A172 (cell line): ENCODE measurements at places on chromosomes 16 and 17. TPM values are rescaled to one million over a fixed set of nuclear protein-coding genes. Genes with fewer than 3 reads are reported as not detected.

DNA sequence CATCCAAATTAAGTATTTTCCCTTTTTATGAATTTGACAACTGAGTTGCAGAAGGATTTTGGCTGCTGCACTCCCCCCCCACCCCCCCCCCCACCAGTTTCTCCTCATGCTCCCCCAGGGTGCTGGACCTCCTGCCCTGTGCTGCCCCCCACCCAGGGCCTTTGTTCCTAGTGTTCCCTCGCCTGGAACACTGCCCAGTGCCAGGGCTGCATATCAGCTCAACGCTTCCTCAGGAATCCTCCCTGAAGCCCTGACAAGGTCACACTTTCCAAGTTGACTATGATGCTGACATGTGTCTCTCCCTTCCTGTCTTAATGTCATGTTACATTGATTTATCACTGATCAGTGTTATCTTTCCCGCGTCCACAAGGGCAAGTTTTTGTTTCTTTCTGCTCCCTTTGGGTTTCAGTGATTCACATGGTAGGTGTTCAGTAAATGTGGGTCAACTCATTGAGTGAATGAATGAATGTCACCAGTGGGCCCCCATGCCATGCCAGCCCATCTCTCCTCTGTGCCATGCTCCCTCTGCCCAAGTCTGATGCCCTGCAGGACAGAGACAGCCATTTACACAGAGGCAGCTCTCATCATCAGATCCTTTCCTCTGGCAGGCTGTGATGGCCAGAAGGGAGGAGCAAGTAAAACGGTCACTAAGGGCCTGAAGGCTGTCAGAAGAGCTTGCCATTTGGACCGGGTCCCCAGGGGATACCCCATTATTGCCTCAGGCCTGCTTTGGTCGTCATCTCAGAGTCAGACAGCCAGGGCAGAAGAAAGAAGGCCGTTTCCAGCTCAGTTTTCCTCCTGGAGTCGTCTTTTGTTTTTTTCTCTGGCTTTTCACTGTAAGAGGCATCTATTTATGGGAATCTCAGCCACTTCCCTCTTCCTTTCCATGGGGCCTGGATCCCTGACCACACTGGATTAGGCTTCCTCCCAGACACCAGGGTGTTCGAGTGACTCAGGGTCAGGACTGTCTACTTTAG lies 386.2 kb downstream of the SNX29 start:
- DNase-seq = no peak

GRCh38 chr16:57055671-57056070 lies 36.7 kb upstream of the CPNE2 start:
- DNase-seq = no peak

DNA sequence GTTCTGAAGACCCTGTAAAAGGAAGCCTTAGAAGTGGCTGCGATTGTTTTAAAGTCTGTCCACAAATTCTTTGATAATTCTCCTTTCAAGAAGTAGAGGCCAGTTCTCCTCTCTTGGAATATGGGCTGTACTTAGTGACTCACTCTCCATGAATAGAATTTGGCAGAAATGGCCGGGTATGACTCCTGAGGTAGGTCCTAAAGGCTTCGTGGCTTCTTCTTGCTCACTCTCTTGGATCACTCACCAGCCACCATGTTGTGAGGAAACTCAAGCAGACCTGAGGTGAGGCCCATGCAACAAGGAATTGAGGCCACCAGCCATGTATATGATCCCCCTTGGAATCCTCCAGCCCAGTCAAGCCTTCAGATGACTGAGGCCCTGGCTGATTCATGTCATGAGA lies 75.8 kb downstream of the WWOX start:
- DNase-seq = no peak

DNA sequence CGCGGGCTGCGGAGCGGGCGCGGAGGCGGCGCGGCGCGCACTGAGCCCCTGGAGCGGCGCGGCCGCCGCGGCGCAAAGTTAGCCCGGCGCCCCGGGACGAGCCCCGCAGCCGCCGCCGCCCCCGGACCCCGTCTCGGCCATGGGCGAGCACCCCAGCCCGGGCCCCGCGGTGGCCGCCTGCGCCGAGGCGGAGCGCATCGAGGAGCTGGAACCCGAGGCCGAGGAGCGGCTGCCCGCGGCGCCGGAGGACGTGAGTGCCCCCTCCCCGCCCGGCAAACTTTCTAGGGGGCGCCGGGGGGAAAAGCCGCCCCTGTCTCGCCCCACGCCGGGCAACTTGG lies 388 bp downstream of the RHBDL3 start:
- no peak for DNase-seq

DNA sequence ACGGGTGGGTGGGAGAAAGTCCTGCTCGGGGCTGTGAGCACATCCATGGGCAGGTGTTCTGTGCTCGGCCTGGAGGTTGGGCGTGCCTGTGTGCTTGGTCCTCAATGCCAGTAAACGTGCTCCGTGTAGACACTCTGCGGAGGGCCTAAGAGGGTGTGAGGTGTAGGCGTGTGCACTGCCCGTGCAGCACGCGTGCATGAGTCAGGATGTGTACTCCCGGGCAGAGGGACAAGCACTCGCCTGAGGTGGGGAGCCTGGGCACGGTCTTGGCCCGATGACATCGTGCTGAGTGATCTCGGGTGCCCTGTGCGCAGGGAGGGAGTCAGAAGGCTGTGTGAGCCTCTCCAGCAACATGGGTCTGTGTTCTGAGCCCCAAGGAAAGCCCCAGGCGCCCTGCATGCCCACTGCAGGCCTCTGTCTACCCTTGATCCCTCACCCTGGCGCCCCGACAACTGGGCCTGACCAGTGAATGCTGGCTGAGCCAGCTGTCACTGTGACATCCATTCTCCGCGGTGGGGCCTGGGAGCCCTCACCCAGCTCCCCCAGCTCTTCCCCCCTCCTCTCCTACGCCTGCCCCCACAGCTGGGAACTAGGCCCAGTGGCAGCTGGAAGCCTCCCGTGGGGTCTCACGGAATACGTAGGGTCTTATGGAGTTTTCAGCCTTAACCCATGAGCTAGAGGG lies 23.5 kb upstream of the NXPH3 start:
- peak; percentile 31 for DNase-seq

DNA sequence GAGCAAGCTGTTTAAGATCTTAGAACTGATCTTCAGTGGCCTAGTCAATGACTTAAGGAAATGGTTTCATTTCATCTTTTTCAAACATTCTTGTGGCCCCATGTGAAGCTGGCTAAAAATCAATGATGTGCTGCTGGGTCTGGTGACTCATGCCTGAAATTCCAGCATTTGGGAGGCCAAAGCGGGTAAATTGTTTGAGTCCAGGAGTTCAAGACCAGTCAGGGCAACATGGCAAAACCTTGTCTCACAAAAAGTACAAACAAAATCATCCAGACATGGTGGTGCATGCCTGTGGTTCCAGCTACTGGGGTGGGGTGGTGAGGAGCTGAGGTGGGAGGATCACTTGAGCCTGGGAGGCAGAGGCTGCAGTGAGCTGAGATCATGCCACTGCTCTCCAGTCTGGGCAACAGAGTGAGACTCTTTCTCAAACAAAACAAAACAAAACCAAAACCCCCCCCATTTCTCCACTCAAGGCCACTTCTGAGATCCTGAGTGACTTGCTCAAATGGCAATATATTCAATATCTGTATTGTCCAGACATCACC lies 17.4 kb upstream of the COL1A1 start:
- DNase-seq = peak; percentile 82

DNA sequence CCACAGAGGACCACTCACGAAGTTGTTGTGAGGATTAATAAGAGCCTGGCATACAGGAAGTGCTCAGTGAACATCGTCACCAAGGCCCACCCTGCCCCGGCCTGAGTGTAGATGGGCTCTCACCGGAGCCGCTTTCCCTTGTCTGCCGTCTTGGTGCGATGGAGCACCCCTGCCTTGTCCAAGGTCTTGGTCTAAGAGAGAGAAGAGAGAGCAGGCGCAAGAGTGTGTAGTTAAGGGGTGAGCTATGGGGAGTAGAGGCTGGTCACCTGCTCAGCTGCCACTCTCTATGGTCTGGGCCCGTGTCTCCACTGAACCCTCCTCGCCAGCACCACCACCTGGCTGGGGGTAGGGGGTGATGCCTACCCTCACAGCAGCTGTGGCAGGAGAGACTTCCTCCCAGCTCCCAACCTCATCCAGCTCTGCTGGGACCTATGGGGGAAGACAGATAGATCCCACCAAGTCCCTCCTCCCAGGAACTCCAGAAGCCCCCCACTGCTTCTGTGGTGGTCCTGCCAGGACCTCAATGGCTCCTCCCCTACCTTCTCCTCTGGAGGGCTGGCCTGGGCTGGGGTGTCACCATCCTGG lies 28.7 kb downstream of the ARHGAP27 start:
- DNase-seq = no peak

- DNase-seq = peak; percentile 77
Measured at GRCh38 chr17:82551779-82552457, 32.4 kb downstream of the FOXK2 start.

DNA sequence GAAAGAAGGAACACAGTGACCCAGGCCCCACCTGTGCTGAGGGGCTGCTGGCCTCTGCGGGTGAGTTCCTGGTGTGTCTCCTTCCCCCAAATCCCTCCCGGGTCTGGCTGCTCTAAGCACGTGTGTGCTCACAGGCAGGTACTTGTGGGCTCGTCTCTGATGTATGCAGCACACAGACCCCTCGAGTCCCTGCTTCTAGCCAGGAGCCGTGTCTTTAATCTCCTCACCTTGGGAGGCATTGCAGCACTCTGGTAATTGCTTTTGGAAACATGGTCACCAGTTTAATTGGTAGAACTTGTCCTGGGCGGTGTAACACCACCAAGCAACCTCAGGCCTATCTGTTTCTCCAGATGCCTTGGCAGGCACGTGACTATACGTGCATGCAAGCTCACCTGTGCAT lies 8.8 kb upstream of the RPL38 start:
- no peak for DNase-seq

DNA sequence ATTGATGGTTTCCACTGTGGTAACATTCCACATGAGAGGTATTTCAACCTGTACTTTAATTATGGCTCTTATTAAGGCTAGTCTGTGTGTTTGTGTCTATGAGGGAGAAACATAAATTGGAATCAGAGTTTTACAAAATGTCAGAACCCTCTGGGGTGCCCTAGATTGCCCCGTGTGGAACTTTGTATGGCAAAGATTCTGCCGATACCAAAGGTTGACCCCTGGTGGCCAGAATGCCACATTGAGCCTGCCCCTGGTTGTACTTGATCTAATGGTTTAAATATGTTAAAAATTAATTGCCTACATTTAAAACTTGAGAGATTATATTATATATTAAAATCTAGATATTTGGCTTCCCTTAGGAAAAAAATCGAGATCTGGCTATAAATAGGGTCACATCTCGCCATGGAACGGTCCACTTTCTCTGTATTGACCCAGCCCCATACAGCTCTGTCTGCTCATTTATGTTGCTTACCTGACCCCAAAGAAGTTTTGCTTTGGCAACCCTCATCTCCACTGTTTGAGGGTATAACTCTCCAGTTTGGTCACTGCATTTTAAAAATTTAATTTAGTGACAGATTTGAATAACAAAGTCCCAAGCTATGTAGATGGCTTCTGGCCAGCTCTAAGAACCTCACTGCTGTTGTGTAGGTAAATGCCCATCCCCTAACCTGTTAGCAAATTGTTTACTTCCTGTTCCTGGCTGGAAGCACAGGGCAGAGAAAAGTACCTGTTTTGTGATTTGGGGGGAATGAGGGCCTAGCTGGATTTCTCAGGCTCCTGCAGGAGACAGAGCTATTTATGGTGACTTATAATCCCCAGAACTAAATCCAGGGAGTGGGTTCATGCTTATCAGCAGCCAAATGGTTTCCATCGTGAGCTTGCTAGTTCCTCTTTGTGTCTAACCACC lies 95.0 kb downstream of the PLCG2 start:
- DNase-seq = peak; percentile 61

DNA sequence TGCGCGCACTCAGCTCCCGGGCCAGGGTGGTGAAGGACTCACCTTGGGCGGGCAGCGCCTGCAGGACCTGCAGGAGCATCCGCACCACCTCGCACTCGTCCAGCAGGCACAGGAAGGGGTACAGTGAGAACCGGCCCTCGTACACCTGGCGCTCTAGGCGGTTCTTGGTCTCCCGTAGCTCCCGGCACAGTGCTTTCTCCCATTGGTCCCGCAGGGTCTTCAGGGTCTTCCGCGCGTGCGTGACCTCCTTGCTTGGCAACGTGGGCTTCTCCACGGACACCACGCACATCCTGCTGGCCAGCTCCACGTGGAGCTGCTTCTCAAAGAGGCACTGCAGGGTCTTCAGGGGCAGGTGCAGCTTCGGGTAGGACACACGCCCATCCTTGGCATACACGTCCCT lies 74.1 kb upstream of the MED13 start:
- no peak for DNase-seq

DNA sequence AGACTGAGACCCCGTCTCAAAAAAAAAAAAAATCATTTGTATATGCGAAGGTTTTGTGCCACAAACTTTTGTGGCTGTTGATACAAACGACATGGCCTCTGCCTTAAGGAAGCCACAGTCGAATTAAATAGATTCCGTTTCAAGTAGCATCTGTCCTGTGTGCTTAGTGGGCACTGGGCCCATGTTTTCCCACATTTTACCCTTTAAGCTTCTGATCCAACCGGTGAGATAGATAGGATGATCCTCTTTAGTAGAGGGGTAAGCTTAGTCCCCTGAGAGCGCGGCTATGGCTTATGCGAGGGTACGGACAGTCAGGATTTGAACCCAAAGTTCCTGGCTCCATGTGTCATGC lies 776 bp upstream of the TMEM219 start:
- no peak for DNase-seq

- DNase-seq = peak; percentile 27
Measured at GRCh38 chr17:61468263-61468907, 16.2 kb downstream of the TBX4 start.

GRCh38 chr16:26457882-26458281 lies 608.8 kb upstream of the C16orf82 start:
- DNase-seq = no peak

DNA sequence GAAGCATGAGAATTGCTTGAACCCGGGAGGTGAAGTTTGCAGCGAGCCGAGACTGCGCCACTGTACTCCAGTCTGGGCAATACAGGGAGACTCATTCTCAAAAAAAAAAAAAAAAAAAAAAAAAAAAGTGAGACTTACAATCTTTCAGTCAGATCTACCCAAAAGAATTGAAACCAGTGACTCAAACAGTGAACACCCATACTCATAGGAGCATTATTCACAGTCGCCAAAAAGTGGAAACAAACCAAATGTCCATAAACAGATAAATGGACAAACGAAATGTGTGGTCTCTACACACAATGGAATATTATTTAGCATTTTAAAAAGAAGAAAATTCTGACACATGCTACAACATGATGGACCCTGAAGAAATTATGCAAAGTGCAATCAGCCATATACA lies 9.1 kb upstream of the SCNN1B start:
- DNase-seq = no peak

ZNF174 gene
- 15.8 and 18.7 TPM in 2 replicates for total RNA-seq

CDH11 gene
- 23.8 and 26.9 TPM in 2 replicates for total RNA-seq

FNDC8 gene
- total RNA-seq = not detected in 2 replicates

RAB37 gene
- 0.05 TPM in 1 of 2 replicates, not detected in the other for total RNA-seq

SULT1A4 gene
- total RNA-seq = 14.2 and 19.6 TPM in 2 replicates

EPN2 gene
- 9.8 and 10.4 TPM in 2 replicates for total RNA-seq
